ENCODE measurements at places on chromosomes 4 and X. TPM values are rescaled to one million over a fixed set of nuclear protein-coding genes. Genes with fewer than 3 reads are reported as not detected.

Gene SMS
- 54.3 TPM for total RNA-seq

- DNase-seq, result no peak
Observed at GRCh38 chr4:81903212-81903611, 431.5 kb upstream of the RASGEF1B start.

DNA sequence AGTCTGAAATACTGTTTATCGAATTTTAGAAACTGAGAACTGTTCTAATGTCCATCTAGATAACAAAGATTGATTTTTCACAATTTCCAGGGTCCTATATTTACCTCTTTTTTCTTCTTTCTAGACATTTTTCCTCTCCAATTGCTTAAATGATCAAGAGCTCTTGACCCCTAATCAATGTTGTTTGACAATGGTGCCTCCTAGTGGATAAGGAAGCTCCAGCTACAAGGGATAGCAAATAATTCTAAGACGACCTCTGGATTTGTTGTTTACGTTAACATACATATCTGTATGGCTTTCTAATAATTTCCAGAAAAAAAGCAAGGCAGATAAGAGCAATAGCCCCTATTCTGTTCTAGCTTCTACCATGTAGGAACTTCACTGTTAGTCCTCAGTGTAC, 35.8 kb downstream of the GPR82 start:
- no peak for DNase-seq

- no peak for DNase-seq
Observed at GRCh38 chr4:3285558-3286334, 7.1 kb upstream of the RGS12 start.

DNA sequence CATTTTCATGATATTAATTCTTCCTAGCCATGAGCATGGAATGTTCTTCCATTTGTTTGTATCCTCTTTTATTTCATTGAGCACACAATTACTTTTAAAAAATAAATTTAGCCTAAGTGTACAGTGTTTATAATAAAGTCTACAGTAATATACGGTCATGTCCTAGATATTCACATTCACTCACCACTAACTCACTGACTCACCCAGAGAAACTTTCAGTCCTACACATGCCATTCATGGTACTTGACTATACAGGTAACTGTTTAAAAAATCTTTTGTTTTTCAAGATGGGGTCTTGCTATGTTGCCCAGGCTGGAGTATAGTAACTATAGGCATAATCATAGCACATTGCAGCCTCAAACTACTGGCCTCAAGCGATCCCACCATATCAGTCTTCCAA, 348.1 kb downstream of the RAPGEF2 start:
- no peak for DNase-seq

- DNase-seq, result no peak
Observed at GRCh38 chr4:99943904-99944437, 2.4 kb downstream of the DNAJB14 start.

GRCh38 chrX:64229154-64229553, 1.3 kb downstream of the ASB12 start:
- no peak for DNase-seq

DNA sequence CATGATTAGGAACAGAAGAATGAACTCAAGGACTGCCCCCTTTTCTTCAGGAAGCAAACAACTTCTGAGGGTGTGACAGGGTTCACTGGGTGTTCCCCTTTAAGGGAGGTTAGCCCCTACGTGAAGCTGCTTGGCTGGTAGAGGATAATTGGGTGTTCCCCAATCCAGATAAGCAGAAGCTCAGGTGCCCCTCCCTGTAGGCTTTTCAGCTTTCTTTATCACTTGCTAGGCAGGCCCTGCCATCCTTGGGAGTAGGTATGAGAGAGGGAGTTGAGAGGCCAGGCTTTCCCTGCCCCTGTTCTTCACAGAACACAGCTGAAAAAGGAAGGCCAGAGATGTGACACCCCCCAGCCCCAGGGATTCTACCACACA, 44.2 kb downstream of the RTL9 start:
- no peak for DNase-seq

DNA sequence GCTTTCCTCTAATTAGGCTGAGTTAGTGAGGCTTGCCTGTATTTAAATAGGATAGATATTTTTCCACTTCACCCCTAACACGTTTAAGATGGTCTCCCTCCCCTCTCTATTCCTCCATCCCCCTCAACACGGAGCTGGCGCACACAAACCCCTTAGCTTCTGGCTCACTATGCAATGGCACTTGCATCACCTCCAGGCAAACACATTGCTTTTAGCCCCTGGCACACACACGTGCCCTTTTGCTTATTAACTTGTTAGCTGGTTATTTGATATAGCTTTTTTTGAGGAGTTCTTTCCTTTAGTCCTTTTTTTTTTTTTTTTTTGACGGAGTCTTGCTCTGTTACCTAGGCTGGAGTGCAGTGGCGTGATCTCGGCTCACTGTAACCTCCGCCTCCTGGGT, 94.3 kb downstream of the HDAC8 start:
- no peak for DNase-seq

Measured in spinal cord (tissue), 10 donors.